ENCODE measurements at places on chromosomes 2 and 18.

DNA sequence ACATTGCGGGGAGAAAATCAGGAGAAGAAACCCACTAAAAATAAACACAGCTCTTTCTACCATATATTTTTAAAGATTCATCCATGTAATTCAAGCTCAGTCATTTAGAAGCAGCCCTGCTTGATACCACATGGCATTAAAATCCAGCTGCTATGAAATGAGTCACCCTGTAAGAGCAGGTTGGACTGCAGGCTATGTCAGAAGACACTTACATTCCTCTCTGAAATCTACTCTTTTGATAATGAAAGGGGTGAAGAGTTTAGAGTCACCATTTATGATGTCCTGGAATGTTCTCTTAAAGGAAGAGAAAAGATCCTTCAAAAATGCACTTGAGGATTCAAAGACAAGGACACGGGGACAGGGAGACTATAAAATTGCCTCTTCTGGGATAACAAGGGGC is 100.6 kb upstream of the APCDD1 start:
- DNase-seq: no peak

DNA sequence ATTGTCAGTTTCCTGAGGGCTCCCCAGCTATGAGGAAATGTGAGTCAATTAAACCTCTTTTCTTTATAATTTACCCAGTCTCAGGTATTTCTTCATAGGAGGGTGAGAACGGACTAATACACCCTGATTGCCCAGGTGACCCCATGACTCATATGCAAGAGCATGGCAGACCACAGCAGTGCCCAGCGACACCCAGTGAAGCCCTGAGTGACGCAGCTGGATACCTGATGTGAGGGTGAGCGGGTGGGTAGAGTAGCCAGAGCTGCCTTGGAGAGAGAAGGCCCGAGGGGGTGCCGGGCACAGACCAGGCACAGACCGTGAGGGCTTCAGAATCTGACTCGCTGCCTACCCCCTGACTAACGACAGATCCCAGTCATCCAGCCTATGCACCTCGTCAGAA is 15.4 kb downstream of the ALPG start:
- DNase-seq: no peak

- DNase-seq: no peak
Observed at GRCh38 chr18:79769698-79770500, 27.8 kb upstream of the KCNG2 start.

DNA sequence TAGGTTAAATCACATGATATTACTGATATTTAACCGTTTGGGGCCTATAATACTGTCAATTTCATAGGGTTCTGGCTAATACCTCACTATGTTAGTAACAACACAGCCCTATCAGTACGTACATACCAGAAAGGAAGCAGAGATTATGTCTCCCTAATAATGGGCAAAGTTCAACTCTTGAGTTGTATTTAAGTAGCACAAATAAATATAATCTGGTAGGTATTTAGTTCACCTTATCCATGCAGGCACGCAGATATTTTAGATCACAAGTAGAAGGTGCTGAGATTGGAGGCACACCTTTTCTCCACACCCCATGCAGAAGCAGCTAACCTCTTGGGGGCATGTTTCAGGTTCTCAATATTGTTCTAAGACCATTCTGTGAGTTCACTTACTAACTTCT is 118.9 kb downstream of the IRS1 start:
- no peak for DNase-seq

DNA sequence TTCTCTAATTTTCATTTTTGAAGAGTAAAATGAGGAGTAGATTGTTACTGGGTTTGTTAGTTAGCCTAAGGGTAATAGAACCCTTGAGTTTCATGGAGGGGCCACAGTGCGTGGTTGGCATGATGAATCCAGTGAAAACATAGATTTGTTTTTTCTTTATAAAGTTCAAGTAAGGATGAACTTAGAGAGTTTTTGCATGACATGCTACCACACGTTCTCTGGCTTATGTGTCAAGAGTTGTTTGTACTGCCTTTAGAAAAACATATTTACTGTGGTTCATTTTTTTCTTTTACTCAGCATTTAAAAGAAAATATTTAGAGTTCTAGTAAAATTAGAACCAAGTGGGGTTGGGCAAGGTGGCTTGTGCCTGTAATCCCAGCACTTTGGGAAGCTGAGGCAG is 21.8 kb downstream of the RBM44 start:
- no peak for DNase-seq

- no peak for DNase-seq
Observed at GRCh38 chr2:228653884-228654283, 472.4 kb upstream of the SPHKAP start.

- peak; percentile 11 for DNase-seq
Observed at GRCh38 chr2:239890206-239890746, 134.9 kb downstream of the NDUFA10 start.

GRCh38 chr2:33589444-33589843 is 9.7 kb downstream of the FAM98A start:
- no peak for DNase-seq

DNA sequence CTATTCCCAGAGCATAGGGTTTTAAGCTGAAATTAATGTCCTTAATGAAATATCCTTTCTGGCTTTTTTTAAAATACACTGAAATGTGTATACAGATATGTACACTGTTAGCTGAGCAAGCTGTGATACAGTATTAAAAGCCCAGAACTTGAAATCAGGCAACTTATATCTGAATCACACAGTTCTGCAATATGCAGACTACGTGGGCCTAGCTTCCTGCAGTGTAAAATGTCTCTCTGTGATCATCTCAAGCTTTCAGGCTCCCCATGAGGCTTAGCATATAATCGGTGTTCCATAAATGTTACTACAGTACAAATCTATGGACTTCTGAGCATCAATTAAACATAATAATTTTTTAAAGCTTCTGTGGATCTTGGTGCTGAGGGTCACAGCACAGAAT is 8.2 kb downstream of the FBXO15 start:
- no peak for DNase-seq

- DNase-seq: no peak
Observed at GRCh38 chr18:78884502-78884901, 95.1 kb upstream of the SALL3 start.

All from right atrium auricular region (tissue), 2 donors.